CD4-positive, alpha-beta T cell treated with Interleukin-10 for 1 hour (primary cell): ENCODE measurements at places on chromosomes 3 and 15.

GRCh38 chr3:14405360-14406238 is 3.2 kb downstream of the SLC6A6 start:
- DNase-seq: no peak

GRCh38 chr3:40290396-40290795 is 19.1 kb upstream of the EIF1B start:
- DNase-seq: peak; percentile 39

GRCh38 chr3:167780214-167780883 is 44.8 kb downstream of the SERPINI1 start:
- no peak for DNase-seq

DNA sequence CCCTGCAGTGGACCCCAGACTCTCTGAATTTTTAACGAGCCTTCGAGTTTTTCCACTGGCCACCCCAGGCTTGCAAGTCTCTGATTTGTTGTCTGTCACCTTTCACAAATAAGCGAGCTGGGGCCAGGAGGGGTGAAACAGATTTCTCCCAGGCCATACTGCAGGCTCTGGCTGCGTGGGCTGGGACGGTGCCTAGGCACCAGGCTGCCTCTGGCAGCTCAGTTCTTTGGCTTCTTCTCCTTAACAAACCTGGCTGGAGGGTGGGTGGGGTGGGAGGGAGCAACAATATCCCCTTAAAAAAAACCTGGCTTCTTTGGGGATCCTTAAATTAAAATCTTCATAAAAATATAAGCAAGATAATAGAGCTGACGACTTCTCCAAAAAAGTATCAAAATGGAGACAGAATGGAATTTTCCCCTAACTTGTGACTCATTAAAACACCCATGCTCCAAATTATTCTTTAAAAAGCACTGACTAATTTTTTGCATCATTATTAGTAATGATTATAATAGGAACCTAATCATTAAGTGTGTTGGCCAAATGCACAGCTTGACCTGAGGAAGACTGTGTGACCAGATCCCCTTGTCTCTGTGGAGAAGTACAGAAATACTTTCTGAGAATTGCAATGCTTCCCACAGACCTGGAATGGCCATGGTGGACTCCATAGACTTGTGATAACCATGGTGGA is 84.1 kb downstream of the SNRK start:
- no peak for DNase-seq

- no peak for DNase-seq
These were observed 26.3 kb downstream of the CHST2 start for GRCh38 chr3:143145906-143146305.

- no peak for DNase-seq
These were observed 5.7 kb upstream of the SEMA6D start for GRCh38 chr15:47711655-47712054.

- DNase-seq: no peak
These were observed 9.9 kb upstream of the VILL start for GRCh38 chr3:37980462-37981347.

DNA sequence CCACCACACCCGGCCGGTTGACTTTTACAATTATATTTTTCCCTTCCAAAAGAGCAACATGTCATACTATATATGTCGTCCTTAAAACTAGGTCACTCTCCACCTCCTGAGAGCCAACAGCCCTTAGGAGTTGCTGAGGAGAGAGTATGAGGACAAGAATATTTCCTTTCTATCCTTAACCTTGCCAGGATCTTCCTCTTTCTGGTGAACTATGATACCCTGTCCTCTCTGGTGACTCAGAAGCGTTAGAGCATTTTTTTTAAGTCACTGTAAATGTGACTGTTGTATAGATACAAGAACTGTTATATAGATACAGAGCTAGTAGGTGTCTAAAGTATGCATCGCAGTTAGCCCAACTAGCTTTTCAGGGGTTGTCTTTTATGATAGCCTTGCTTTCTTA is 33.7 kb upstream of the MTHFS start:
- no peak for DNase-seq

- DNase-seq: no peak
These were observed 496.3 kb upstream of the CNTN3 start for GRCh38 chr3:75110741-75111140.

GRCh38 chr15:36584511-36584910 is 5.1 kb downstream of the CDIN1 start:
- no peak for DNase-seq

GRCh38 chr15:32956006-32956405 is 238.2 kb downstream of the GREM1 start:
- no peak for DNase-seq

GRCh38 chr3:32542807-32543206 is 27.9 kb downstream of the DYNC1LI1 start:
- DNase-seq: no peak

DNA sequence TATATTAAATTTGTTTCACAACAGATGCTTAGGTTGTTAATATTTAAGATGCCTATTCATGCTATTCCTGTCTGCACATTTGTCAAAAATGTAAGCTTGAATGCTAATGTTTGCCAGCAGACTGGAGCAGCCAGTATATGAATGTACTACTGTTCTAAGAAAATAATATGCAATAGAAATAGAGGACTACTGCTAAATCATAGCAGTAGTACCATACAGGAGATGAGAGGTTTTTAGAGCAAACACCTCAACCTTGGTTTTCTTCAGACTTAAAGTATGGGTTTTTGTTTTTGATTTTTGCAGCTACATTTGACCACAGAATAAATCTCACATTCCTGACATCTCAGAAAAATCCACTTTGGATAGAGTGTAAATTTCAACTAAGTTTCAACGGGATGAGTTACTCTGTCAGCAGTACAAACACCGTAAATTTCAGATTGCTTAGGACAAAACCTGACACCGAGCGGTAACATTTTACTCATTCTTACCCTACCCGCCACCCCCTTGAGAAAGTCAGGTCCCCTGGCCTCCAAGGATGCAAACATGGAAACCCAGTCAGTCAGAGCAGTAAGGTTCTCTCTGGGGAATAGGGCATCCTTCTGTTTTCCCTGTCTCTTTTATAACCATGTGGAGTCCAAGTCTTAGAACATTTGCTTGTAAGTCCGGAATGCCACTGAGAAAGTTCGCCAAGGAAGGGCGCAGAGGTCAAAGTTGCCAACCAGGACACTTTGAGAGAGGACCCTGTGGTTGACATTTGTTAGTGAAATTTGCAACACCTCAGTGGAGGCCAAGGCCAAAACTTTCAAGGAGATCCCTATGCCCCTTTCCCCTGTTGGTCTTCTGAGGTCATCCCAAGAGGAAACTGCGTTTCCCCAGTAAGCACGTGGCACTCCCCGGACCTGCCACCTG is 17.9 kb upstream of the SATB1 start:
- no peak for DNase-seq

GRCh38 chr3:177928172-177928873 is 607.9 kb upstream of the KCNMB2 start:
- DNase-seq: no peak

DNA sequence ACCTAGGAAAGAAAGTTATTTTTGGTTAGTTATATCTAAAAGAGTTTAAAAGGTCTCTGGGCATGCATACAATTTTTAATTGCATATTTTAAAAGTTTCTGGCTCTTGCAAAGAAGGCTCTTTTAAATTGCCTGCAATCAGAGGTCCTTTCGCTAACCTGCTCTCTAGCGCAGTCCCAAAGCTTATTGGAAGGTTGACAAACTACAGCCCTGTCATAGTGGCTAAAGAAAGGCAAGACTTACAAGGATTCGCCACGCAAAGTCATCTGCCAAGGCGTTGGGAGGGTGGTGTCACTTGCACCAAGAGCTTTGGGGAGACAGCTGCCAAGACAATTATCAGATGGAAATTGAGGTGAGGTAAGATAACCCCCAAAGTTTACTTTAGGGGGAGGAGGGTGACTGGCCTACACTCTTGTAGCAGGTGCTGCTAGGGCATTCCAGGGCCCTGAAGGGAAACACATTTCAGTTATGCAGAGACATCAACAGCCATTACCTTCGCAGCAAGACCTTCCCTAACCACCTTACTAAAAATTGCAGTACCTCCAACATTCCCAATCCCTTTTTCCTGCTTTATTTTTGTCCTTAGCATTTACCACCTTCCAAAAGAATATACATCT is 606.2 kb downstream of the MAGI1 start:
- DNase-seq: no peak

DNA sequence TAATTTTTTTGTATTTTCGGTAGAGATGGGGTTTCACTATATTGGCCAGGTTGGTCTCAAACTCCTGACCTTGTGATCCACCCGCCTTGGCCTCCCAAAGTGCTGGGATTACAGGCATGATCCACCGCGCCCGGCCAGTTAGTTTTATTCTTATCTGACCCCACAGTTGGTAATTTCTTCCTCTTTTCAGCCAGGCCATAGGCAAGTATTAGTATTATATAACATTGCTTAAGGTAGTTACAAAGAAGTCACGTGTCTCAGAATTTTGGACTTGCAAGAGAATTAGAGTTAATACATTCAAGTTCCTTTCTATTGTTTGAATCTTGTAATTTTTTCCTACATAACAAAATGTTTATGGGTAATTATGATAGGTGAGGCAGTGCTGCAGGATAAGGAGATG is 334.8 kb downstream of the LPP start:
- no peak for DNase-seq

- DNase-seq: no peak
These were observed 63.9 kb upstream of the NUDT16 start for GRCh38 chr3:131317667-131318066.

GRCh38 chr15:59662260-59662659 is 4.9 kb upstream of the GTF2A2 start:
- DNase-seq: no peak

DNA sequence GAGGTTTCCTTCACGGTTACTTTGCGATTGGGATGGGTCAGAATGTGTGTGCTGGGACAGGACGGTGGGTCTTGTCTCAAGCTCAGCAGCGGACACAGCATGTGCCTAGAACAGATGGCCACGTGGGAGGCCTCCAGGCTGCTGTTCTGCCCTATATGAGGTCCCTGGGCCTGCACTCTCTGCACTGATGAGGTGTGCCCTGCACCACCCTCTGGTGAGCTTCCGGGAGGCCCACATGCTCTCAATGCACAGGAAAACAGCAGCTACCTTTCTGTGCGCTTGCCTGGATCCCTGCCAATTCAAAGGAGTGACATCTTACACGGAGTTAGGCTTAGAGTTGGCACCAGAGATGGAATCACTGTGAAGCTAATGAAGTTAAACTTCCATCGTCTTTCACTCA is 59.8 kb downstream of the BOC start:
- no peak for DNase-seq

DNA sequence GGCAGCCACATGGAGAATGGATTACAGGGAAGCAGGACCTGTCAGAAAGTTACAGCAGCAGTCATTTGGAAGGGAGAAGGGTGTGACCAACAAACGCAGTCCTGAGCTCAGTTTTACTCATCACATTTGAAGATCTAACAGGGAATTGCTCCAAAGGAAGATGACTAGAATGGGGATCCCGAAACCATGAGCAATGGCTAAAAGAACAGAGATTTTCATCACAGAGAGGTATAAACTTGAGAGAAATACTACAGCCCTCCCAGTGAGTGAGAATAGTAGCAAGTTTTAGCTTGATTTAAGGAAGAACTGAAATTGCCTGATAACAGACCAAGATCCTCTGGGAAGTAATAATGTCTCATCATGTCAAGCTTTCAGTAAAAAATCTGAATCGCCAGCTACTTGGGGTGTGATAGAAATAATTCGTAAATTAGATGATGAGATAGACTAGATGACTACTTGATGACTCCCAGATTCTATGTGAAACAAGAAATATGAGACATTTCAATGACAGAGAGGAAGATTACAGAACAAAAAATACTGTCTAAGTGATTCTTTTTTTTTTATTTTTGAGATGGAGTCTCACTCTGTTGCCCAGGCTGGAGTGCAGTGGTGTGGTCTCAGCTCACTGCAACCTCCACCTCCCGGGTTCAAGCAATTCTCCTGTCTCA is 16.9 kb downstream of the CD47 start:
- DNase-seq: no peak

- no peak for DNase-seq
These were observed 37.6 kb downstream of the HHLA2 start for GRCh38 chr3:108333961-108334360.

GRCh38 chr3:14210290-14210688 is 31.7 kb downstream of the LSM3 start:
- no peak for DNase-seq

DNA sequence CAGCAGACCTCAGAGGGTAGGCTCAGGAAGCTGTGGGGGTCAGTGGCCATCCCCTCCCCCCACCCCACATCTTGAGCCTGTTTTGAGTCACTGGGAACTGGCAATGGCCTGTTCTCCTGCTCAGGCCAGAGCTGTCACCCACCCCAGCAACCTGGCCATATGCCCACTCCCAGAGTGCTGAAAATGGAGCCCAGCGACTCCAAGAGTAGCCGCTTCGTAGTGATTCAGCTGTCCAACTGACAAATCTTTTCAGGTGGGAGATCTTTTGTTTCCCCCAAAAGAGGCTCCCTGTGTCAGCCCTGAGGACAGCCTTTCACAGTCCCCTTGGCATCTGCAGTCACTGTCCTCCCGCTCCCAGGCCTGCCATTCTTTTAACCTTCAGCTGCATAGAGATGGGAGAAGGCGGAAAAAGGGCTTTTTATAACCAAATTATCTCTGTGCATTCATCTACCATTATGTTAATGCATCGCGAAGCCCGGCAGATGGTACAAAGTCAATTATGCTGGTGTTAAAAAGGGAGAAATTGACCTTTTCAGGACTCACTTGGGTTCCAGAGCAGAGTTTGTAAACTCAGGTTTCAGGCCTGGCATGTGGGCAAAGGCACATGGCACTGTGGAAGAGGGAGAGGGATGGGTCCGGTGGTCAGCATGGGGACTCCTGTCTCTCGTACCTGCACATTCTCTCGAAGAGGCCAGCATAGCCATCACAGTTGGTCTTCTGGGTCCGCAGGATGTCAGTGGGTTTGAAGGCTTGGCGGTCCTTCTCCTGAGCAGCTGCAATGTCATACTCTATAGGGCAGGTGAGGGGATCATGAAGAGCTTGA is 32.1 kb downstream of the KY start:
- no peak for DNase-seq

- DNase-seq: no peak
These were observed 86.8 kb downstream of the DTWD1 start for GRCh38 chr15:49707598-49707997.

DNA sequence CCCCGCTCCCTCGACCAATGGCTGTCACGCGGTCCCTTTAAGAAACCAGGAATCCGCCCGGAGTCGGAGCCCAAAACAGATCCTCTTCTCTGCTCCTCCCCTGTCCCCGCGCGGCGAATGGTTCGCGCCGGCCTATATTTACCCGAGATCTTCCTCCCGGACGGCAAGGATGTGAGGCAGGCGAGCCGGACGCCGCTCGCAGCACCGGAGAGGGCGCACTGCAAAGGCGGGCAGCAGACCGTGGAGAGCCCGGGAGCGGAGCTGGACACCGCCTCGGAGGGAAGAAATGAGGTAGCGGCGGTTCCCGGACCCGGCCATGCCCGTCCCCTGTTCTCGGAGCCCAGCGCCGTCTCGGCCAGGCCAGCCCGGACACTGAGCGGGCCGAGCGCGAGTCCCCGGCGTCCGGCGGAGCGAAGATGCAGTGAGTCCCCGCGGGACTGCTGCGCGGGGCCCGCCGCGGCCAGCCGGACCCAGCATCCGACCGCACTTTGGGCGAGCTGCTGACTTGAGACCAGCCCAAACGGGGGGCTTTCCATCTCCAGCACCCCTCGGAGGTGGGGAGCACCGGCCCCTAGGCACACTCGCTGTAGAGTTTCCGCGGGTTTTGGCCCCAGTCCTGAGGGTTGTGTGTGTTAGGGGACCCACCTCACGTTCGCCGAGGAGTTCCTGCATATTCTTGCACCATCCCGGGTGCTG is at the start of gene FAM43A:
Gene FAM43A (plus strand): TSS at position 166 of the 696 bp plus-strand sequence. CDS start 944 bp downstream, outside the sequence.
- DNase-seq: peak; percentile 88

- DNase-seq: no peak
These were observed 64.4 kb upstream of the CRTC3 start for GRCh38 chr15:90465140-90465929.
